NCI-H1930 (cell line): ENCODE measurements at places on chromosomes 13 and 19.

DNA sequence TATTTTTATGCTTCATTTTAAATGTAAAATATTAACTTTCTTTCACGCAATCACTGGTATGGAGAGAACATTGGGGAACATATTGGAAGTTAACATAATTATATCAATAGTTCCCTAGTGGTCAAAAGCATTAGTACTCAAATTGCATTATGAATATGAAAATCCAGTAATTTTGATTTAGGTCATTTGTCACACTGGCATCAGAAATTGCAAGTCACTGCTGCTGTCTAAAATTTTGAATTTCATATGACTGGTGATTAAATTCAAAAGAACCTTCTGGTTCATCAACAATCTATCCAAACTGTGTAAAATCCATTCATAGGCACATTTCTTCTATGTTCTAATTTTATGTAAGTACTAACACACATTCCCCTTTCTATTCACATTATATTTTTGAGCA, 2235.7 kb upstream of the PCDH20 start:
- DNase-seq: no peak

DNA sequence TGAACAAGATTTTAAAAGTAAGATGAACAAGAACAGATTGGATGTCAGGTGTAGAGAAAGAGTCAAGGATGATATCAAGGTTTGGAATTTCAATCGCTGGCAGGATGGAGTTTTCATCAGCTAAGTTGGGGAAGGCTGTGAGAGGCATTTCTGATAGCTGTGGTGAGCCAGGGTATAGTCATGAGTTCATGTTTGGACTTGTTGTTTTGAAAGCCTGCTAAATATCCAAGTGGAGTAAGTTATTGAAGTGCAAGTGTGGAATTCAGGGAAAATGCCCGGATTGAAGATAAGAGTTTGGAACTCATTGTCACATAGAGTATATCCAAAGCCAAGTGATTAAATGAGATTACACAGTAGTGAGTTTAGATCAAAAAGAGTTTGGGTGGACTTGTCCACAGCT, 11.0 kb upstream of the EPSTI1 start:
- no peak for DNase-seq

DNA sequence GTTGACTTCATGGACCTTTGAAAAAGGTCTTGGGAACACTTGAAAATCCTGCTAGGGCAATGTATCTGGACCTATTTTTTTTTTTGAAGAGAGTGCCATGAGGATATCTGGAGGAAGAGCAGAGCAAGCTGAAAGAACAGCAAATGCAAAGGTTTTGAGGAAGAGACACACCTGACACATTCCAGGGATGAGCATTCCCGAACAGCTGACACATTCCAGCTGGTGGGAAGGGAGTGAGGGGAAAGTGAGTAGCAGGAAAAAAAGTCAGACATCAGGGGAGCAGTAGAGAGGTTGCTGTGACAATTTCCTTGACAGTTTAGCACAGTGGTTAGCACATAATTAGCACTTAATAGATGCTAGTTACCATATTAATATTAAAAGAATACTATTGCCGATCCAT, 14.7 kb downstream of the DGKH start:
- no peak for DNase-seq

GRCh38 chr19:5547881-5548280, 19.9 kb downstream of the TINCR start:
- no peak for DNase-seq

- DNase-seq: no peak
Measured at GRCh38 chr13:30034458-30034795, 184.0 kb upstream of the UBL3 start.

DNA sequence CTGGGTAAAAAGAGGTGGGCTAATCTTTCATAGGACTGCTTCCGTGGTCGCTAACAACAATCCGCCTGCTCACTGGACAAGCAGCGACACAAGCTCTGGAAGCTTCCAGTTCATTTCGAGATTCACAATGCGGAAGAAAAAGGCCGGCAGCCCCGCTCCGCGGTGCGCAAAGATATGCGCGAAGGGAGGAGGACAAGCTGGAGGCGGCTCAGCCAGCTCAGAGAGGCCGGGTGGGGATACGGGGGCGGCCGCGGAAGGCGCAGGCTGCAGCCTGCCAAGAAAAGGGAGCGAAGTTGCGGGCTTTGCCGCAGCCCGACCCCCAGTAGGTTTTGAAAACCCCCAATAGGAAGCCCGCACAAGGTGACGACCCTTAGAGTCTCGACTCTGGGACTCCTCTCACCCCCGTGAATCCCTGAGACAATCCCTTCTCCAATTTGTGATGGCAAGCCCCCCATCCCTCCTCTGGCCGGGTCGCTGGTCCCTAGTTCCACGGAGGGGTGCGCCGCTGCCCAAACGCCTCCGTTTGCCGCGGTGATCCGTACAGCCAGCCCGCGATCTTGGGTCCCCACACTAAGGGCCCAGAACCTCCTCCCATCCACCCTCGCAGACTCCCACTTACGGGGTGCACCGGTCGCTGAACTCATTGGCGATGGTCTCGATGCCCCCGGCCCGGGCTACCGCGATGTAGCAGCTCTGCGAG, 697 bp downstream of the HSPH1 start:
- DNase-seq: no peak

DNA sequence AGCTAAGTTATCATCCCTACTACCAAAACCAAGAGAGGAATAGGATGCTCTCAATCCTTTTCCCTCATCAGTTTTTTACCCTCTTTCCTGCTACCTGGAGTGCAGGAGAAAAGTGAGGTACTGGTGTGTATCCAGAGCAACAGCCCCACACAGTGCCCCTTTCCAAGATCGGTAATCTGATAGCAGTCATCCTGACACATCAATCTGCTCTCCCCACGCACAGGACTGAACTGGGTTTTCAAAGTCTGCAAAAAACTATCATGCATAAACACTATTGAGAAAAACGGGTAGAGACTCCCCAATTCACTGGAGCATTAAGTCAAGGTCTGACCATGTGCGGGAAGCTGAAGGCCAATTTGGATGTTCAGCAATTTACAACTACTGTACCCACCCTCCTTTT, 284.8 kb downstream of the RBM26 start:
- no peak for DNase-seq

DNA sequence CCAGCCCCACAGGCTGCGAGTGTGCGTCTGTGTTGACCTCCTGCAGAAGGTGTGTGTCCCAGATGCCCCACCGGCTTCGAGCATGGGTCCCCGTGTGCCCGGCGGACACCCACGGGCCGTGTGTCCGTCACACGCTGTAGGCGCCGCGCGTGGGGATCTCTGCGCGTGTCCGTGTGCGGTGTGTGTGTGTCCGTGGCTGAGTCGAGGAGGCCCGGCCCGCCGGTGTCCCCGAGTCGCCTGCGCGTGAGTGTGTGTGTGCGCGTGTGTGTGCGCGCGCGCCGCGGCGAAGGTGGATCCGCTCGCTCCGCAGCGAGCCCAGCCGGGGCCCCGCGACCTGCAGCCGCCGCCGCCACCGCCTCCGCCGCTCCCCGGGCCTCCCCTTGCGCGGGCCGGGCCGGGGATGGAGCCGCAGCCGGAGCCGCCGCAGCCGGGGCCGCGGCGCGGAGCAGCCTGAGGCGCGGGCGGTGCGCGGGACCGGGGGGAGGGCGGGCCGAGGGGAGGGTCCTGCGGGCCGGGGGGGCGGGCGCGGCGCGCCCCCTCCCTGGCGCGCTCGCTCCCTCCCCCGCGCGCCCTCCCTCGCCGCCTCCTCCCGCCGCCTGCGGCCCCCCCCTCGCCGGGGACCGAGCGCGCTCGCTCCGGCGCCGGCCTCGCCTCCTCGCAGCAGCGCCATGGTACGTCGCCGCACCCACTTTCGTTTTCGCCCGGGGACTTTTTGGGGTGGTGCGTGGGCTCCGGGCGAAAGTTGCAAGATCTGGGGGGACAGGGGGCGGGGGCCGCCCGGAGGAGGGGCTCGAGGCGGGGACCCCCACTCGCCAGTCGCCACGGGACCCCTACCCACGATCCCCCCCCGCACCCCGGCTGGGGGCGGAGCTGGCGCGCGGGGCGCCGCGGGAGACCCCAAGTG, 7.1 kb upstream of the NFIC start:
- no peak for DNase-seq

DNA sequence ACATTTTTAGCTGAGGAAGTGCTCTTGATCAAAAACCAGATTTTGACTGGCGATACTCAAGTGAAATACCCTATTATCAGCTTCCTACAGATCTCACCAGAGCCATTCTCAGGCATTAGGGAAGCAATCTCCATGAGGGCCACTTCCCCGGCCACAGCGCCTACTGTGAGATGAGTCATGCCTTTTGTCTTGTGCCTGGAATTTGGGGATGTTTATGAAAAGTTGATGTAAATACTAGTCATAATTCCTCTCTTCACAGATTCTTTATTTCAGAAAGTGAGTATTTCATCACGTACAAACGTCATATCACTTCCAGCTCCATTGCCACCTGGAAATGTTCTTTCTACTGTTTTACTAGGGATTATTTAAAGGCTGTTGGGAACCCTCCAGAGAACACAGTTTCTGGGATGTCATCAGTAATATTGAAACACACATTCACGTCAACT, 25.3 kb upstream of the SLC46A3 start:
- DNase-seq: no peak

- peak; percentile 67 for DNase-seq
Measured at GRCh38 chr19:41263042-41263849, 926 bp upstream of the HNRNPUL1 start.

GRCh38 chr13:57627663-57628062, 3.9 kb upstream of the PCDH17 start:
- no peak for DNase-seq

DNA sequence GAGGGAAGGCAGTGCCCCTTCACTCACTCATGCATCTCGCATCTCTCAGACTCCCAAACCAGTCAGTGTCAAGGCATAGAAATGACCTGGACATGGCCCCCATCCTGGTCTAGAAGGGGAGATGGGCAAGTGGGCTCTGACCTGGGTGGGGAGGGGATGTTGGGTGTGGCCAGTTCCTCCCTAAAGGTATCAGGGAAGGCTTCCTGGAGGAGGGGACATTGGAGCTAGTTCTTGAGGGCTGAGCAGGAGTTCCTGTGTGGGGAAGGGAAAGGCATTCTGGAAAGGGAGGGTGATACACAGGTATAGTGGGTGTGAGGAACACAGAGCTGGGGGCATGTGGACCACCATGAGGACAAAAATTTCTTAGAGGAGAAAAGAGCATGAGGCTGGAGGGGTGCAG, 4.0 kb downstream of the IL4I1 start:
- no peak for DNase-seq

- DNase-seq: no peak
Measured at GRCh38 chr13:48778610-48779009, 124.9 kb downstream of the CYSLTR2 start.

DNA sequence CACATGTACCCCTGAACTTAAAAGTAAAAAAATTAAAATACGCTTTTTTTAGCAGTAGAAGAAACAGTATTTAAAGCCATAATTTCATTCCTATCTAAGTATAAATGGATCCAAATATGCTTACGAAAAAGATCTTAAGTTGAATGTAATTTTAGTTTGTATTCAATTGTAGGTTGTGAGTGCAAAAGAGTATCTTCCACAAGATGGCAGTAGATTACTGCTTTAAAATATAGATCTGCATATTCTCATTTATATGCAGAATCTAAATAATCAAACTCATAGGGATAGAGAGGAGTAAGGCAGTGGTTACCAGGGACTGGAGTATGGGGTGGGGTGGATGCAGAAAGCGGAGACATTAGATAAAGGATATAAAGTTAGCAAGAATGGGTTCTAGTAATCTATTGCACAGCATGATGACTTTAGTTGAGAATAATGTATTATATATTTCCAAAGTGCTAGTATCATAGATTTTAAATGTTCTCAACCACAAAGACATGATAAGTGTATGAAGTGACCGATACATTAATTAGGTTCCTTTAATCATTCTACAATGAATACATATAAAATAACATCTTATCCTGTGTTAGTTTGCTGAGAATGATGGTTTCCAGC, 14.2 kb downstream of the OR7A17 start:
- DNase-seq: no peak

DNA sequence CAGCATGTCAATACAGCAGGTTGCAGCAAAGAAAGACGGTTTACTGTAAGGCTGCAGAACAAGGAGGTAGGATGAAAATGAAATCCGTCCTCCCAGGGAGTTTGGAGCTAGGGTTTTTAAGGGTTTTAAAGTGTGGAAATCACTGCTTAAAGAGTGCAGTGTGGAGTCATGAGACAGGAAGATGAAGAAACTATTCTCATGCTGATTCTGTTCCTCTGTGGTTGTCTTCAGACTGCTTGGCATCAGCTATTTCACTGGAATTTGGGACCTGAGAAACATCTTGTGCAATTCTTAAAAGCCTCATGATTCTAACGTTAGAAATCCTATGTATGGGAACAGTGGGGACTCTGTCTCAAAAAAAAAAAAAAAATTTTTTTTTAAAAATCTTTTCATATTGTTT, 11.4 kb downstream of the ZNF331 start:
- DNase-seq: no peak

- no peak for DNase-seq
Measured at GRCh38 chr13:83691966-83692365, 190.3 kb downstream of the SLITRK1 start.

- no peak for DNase-seq
Measured at GRCh38 chr19:14718522-14719116, 28.8 kb downstream of the ZNF333 start.

DNA sequence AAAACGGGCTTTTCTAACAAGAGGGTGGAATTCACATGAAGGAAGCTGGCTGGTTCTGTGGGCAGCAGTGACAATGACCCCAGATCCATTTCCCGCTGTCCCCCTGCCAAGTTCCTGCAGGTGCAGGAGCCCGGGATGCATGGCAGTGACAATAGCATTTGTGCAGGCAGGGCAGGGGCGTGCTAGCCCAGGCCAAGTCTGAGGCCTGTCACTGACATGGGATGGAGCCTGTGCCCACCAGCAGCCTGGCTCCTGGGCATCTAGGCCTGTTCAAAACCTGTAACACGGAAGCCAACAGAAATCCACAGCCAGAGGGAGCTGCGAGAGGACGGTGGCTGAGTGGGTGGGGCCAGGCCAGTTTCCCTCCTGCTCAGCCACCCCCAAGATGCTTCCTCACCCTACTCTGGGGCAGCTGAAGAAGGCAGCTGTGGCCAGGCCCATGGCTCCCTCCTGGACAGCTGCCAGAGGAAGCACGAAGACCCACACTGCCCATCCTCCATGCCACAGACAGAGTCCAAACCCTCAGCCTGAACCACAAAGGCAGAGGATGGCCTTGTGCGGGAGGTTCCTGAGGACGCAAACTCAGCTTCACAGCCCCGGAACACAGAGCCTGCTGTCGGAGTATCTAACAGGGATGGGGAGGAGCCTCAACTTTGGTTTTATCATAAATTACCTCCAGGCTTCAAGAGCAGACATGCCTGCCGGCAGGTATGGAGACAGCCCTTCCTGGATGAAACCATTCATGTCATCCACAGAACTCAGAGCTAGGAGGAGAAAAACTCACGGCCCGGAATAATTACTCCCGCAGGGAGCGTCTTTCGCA, 74.0 kb downstream of the CEBPG start:
- DNase-seq: no peak

GRCh38 chr19:46241626-46242025, 12.1 kb downstream of the IGFL1 start:
- DNase-seq: no peak

DNA sequence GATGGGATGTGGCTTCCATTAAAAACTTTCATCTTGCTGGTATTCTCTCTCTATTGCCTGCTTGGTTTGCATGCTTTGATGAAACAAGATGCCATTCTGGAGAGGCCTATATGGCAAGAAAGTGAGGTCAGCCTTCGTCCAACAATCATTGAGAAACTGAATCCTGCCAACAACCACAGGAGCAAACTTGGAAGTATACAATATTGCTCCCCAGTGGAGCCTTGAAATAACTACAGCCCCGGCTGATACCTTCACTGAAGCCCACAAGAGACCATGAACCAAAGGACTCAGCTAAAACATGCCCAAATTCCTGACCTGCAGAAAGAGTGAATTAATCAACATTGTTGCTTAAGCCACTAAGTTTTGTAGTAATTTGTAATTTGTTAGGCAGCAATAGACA, 82.5 kb upstream of the FGF14 start:
- DNase-seq: peak; percentile 11
